ENCODE measurements at places on chromosomes 4 and X.

- no peak for DNase-seq
Observed at GRCh38 chr4:19033816-19034733, 1012.5 kb upstream of the LCORL start.

DNA sequence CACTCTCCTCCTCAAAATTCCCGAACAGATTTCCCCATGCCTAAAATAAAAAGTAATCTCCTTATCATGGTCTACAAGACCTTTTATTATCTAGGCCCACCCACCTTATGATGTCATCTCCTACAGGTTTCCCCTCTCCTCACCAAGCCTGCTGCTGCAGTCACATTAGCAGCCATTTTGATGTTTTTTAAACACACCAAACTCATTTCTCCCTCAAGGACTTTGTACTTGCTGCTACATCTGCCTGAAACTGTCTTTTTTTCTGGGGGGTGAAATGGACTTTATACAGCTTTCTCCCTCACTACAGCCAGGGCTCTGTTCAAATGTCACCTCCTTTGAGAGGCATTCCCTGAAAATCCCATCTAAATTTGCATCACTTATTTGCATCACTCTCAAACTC is 90.2 kb upstream of the TAB3 start:
- DNase-seq = no peak

GRCh38 chrX:13597874-13598273 is 28.5 kb downstream of the EGFL6 start:
- peak; percentile 46 for DNase-seq

DNA sequence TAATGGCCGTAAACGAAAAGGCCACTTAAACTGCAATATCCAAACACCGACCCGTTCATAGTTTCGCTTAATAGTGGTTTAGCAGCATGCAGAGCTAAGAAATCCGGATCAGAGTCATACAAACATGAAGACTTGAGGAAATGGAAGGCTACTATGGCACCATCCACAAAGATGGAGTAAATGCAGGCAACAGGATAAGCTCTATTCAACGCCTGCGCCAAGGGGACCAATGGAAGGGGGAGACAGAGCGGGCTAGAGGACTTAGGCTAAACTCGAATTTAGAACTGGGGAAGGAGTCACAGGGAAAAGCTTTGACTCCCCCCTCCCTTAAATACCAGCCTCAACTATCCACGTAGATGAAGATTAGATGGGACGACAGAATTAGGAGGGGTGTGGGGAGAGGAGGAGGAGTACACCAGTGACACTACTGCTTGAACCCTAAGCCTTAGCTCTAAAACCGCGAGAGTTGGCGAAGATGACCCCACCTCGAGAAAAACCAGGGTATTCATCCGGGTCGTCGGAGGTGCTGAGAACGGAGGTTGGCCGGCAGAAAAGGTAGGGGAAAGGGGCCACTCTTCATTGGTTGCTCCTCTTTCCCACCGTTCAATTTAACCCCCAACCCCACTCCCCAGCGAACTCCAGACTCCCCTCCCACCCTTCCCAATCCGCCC is 3.5 kb downstream of the HUWE1 start:
- peak; percentile 39 for DNase-seq

DNA sequence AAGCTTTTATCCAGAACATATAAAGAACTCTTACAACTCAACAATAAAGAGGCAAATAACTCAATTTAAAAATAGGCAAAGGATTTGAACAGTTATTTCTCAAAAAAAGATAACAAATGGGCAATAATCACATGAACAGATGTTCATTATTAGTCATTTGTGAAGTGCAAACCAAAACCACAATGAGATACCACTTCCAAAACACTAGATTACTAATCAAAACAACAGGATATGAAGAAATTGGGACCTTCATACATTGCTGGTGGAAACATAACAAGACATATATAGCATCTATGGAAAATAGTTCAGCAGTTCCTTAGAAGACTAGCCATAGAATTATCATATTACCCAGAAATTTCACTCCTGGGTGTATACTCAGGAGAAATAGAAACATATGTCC is 224.6 kb downstream of the FBXO8 start:
- no peak for DNase-seq

GRCh38 chrX:40465735-40466551 is 114.8 kb upstream of the ATP6AP2 start:
- no peak for DNase-seq

GRCh38 chrX:94361241-94361640 is 687.2 kb downstream of the FAM133A start:
- DNase-seq = no peak

GRCh38 chrX:9767375-9767774 is 1.7 kb upstream of the GPR143 start:
- no peak for DNase-seq

DNA sequence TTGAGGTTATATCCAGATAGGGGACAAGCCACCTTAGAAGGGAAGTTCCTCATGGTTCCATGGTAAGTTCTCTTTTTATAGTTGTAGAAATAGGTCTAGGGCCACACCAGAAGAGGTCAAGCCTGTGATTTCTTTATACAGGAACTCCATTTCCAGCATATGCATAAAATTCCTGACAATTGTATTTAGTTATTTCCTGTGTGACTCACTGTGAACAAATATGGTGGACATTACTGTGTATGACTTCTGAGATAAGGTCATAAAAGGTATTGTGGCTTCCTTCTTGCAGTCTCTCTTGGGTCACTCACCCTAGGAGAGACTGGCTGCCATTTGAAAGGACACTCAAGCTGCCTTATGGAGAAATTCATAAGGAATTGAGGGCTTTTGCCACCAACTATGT is 2.2 kb upstream of the C4orf36 start:
- DNase-seq = no peak

- no peak for DNase-seq
Observed at GRCh38 chr4:138010639-138011038, 231.5 kb downstream of the SLC7A11 start.

DNA sequence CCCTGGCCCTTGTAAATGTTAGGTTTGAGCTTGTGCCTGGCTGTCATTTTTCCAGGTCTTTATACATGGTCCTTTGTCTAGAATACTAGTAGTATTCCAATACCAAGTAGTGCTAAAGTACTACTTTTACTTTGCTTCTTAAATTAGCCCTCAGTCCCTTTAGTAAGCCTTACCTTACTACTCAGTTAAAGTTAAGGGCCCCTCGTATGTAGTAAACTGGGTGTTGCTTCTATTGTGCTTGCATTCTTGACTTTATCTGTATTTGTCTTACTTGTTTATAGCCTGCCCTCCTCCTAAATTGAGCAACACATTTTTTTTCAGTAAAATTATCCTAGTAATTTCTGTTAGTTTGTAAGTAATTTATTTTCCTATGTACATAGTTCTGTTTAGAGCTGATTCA is 25.2 kb downstream of the CLCN3 start:
- DNase-seq = no peak

DNA sequence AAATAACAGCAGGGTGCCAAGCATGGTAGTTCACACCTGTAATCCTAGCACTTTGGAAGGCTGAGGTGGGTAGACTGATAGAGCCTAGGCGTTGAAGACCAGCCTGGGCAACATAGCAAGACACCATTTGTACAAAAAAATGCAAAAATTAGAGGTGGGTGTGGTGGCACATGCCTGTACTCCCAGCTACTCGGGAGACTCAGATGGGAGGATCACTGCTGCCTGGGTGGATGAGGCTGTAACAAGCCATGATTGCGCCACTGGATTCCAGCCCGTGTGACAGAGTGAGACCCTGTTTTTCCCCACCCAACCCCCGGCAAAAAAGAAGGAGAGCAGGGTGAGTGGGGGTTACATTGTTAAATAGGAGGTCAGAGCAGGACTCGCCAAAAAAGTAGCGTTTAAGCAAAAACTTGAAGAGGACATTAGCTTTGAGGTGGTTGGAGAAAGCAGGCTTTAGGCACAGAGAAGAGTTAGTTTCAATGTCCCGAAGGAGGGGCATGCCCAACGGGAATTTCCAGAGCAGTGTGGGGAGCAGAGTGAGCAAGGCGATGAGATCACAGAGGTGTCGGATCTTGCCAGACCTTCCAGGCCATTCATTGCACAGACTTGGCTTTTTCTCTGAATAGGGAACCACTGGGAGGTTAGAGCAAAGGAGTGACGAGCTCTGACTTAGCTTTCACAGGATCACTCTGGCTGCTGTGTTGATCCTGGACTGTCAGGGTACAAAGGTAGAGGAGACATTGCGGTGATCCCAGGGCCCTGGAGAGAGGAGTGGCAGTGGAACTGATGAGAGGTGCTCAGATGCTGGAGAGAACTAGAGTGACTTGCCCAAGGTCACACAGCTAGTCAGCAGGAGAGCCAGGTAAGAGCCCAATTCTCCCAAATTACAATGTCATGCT is 70.6 kb downstream of the TRAPPC11 start:
- DNase-seq = no peak

- DNase-seq = no peak
Observed at GRCh38 chr4:156336511-156336910, 382.8 kb upstream of the CTSO start.

DNA sequence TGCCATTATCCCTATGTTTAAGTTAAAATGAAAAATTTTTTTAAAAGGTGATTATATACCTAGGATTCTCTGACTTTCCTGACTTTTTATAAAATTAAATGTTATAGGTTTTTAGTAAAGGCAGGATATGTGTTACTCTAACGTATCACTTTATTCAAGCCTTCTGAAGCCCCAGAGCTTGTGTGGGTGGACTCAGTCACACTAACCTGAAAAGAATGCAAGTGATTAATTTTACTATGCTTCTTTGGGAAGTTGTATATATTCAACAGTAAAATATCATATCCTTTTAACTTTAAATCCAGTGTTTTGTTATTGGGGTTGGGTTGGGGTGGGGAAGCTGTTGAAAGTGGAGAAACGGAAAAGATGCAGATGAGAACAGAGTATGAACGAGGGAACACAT is 22.8 kb downstream of the PDLIM3 start:
- no peak for DNase-seq

DNA sequence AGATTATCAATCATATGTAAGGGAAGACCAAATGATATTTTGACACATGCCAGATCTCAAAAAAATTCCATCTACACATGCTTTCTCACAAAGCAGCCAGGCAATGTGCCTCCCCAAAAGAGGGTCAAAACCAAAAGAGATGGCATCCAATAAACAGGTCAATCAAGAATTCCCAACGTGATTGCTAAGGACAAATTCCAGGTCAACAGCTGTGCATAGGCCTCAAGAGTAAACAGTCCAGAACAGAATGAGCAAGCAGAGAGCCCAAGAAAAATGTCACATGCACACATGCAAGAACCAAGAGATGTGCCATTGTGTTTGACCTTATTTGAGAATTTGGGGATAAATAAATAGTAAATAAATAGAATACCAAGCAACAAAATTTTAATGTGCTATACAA is 136.7 kb downstream of the APBB2 start:
- no peak for DNase-seq

DNA sequence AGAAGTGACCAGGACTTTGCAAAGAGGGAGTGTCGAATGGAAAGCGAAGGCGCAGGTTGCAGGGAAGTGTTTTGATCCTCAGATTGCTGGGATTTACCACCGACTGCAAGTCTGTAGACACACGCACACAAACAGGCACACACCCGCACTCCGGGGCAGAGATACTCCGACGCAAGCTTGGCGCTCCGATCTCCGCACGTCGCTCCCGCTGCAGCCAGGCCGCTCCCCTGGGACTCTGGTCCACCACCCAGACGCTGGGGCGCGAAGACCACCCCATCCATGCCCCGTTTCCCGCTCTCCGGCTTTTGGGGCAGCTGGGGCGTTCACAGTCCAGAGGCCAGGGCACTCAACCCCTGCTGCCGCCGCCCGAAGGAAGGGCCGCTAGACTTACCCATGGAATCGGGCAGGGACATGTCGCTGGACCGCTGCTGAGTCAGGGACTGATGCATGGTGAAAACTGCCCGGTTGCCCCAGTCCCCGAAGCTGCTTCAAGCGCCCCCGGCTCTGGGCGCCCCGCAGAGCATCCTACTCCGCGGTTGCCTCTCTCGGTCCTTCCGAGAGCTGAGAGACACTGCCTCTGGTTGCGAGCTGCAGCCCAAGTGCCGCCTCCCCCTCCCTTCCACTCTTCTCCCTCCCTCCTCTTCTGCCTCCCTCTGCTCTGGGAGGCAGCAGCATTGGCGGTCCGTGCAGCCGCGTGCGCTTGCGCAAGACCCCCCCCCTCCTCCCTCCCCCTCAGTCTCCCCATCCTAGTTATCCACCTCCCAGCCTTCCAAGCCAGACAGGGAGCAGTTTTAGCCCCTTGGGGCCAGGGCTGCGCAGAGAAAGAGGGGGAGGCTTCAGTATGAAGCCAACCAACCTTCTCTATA is at the start of gene TMEM255A:
Gene TMEM255A, minus strand, starts transcription at position 601 of the 866 bp plus-strand sequence. Its CDS starts 152 bp downstream, at position 449.
- DNase-seq = no peak

- DNase-seq = peak; percentile 87
Observed at GRCh38 chrX:153609917-153610835, 11.2 kb upstream of the CCNQ start.

DNA sequence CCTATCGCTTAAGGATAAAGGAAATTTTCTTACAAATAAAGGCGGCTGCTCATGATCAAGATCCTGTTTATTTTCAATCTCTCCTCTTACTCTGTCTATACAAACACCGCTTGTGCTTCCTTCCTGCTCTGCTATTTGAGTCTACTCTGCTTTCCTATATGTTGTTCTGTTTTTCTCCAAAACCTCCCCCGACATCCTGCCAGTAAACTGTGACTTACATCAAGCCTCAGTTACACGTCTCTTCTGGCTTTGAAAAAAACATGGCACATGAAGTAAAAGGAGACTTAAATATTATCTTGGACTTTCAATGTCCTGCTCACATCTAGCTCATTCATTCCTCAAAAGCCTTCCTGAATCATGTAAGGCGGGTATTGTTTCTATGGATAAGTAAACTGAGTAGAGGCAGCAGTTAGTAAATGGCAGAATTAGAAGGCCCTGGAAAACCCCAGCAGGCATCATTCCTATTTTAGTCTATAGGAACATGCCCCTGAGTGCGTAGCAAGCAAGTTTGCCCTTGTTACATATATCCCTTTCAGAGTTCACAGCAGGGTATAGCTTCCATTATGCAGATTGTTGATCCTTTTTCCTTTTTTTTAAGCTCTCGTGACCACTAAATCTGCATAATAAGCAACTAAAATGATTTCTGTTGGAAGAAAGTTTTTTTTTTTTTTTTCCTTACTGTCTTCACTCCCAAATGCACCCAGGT is 280.1 kb downstream of the RAPGEF2 start:
- no peak for DNase-seq

DNA sequence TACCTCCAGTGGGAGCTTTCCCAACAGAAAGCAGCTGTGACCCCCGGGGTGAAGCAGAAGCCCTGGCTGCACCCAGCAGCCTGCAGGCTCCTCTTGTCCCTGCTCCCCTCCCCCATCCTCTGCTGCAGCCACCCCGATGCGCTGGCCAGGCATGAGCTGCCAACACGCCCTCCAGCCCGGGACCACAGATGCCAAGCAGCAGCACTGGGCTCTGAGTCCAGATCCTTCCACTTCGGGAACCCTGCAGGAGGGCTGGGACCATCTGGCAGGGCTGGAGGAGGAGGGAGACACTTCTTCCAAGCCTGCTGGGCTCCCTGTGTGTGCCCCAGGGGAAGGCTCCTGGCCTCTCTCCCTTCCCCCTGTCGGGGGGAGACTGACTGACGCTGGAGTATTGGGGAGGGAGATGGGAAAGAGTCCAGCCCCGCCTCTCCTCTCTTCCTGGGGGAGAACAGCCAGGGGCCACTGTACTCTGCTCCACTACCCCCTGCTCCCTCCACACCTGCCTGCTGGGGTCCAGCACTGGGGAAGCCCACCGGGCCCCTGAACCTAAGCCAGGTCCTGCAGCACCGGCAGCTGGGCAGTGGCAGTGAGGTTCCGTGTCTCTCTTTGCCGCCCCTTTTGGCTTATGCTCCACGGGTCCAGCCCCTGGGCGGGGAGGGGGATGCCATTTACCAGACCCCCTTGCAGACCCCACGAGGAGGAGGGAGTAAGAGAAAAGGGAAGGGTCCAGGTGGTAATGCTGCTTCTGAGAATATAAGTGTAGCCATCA is 55.7 kb downstream of the PPP2R2C start:
- DNase-seq = no peak

Data from right forelimb (tissue), 1 donor.